Putamen (tissue), 1 donor: ENCODE measurements at places on chromosomes 3 and 15.

DNA sequence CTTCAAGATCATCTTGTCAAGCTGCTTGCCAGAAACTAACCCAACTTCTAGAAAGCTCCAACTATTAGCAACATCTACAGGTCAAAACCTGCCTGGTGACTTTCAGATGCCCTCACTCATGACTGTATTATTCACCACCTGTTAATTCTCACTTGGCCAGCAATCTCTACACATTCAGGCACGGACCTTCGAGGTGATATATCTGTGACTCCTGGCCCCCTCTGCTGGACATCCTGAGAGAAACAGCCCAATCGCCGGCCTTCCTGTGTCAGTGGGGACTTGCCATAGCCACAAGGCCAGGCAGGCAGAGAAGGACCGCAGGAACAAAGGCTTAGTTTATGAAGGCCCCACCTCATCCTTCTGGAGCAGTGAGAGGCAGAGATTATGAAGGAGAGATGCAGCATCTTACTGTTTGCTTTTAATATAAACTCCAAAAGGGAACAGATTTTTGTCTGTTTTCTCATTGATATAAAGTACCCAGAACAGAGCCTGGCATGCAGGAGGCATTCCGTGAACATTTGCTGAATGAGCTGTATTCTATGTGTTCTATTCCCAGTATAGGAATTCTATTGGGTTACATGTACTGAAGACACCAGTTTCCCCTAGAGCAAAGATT lies 24.4 kb upstream of the OCA2 start:
- DNase-seq: no peak

DNA sequence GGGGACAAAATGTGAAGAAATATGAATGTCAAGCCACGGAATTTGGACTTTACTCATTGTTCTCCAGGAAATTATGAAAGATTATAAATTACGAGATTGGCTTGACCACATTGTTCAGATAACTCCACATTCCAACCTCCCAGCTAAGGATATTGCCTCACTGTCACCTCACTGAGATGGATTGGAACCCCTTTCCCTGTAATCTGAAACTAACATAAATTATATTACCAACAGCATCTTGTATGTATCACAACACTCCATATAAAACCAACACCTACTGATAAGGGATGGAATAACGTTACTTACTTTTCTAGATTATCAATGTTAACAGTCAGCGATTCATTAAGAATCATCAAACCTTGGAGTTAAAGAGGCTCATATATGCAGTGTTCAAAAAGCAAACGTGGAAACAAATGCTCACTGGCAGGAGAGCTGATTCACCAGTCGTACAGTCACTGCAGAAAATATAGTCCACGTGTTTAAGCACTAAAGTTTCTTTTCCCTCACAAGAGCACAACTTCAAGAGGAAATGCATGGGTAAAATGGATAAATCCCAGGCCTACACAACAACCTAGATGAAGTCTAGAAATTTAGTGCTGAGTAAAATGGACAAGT lies 451.5 kb downstream of the FGF12 start:
- DNase-seq: no peak

DNA sequence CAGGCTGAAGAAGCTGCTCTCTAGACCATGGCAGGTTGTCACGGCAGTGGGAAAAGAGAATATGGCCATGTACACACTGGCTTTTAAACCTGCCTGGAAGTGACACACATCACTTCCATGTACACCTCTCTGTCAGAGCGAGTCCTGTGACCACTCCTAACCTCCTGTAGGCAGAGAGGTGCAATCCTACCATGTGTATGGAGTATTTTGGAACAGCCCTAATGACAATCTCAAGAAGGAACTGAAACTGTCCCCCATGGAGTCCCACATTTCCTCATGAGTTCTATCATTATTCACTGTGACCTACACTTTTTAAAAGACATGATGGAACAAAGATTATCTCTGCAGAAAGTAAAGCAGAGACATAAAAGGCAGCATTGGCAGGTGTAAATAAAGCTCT lies 153.4 kb upstream of the PFN2 start:
- no peak for DNase-seq

DNA sequence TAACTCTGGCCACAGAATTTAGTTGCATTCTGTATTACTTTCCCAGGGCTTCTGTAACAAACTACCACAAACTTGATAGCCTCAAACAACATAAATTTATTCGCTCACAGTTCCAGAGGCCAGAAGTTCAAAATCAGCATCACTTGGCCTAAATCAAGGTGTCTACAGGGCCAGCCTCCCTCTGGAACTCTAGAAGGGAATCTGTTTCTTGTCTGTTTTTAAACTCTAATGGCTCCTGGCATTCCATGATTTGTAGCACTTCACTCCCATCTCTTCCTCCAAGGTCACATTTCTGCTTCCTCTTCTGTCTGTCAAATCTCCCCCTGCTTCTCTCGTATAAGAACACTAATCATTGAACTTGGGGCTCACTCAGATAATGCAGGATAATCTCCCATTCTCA lies 151.9 kb upstream of the ARPP21 start:
- DNase-seq: no peak

- no peak for DNase-seq
These were observed 15.5 kb upstream of the BCHE start for GRCh38 chr3:165852711-165853110.

GRCh38 chr15:75459581-75459980 lies 8.1 kb upstream of the SIN3A start:
- no peak for DNase-seq

DNA sequence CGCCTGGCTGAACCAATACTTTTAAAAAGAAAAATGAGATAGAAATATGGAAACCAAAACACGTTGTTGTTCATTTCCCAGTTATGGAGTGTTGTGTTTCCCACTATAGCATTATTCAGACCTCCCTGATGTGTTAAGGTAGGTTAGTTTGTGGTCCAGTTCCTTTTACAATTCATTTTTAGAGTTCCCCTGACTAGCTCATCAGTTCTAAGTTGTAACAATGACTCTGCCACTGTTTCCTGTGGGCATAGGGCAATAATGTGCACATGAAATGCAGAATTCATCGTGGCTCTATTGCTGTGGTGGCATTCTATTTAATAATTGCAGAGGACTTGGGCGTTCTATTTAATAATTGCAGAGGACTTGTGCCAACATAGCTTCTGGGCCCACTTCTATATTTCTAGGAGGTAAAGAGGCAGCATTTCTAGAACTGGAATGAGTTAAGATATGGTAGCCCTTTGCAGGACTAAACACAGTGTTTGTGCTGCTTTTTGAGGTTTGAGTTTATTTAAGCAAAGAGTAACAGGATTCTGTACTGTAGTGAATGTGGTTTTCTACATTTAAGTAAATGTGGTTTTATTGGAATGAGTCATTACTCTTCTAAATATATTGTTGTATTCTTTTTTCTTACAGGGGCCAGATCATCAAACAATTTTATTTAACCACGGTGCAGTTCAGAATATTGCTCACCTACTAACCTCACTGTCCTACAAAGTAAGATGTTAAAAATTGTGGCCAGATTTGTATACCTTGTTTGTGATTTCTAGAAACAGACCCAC lies 47.5 kb downstream of the ARMC8 start:
- no peak for DNase-seq

DNA sequence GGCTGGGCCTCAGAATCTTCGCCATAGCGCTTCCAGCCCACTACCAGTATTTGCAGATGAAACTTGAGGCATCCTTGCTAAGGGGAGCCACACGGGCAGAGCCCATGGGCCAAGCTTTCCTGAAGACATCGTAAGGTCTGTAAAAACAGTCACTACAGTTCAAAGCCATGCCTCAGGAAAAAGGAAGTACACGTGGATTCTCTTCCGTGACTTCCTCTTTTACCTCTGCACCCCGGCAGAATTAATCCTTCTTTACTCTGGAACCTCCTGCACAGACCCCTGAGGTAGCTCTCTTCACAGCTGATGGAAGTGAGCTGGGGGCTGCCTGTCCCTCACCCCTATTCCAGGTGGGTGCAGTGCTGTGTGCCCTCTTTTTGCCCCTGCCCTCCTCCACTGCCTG lies 129.2 kb downstream of the CHDH start:
- DNase-seq: no peak

GRCh38 chr3:31106912-31107311 lies 212.5 kb upstream of the GADL1 start:
- no peak for DNase-seq

- DNase-seq: no peak
These were observed 117.7 kb downstream of the MYLK start for GRCh38 chr3:123766193-123767008.

- DNase-seq: no peak
These were observed 318.1 kb upstream of the GRM7 start for GRCh38 chr3:6542795-6543194.

DNA sequence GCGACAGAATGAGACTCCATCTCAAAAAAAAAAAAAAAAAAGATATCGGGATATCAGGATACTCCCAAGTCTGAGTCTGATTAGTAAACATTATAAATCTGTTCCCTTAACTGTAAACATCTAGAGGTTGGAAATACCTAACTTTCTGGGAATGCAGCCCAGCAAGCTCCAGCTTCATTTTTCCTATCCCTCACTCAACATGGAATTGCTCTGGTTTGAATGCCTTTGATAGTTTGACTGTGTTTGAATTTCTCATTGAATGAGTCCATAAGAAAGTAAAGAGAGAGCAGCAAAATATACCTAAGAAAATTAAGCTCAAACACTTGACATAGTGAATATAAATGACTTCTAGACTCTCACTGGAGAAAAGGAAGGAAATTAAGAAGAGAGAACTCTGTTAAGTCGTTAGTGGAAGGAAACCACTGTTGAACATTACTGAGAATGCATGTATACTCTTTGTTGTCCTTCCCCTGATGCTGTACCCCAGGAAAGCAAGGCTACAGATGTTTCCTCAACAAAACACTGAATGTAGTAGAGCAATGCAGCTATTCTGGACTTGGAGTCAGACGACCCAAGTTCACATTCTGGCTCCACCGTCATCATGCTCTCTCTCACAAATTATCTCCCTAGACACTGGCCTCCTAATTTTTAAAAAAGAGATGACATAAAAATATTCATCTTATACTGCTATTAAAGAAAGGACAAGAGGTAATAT lies 62.4 kb downstream of the CD200 start:
- no peak for DNase-seq

DNA sequence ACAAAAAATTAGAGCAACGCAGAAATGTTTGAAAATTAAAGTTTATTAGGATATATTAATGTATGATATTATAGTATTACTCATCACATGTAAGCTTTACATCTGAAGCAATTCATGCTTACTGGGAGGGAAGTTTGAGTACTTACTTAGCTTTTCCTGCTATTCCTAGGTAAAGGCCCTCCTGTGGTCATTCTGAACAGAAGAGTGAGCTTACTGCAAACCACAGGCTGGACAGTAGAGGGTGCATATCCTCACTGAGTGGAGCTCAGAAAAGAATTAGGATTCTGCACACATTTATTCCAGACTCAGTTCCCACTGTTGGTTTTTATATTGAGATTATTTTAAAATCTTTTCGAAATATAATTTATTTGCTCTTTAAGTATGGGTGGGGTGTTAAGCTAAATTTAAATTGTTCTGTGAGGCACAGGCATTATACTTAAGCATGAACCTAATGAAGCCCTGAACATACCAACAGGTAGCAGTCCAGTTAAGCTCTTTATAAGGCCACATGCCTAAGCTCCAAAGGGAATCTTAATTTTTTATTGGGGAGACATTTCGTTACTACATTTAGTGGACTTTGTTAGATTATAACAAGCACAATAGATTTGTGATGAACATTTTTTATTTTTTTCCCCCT lies 10.2 kb downstream of the MRPS22 start:
- peak; percentile 45 for DNase-seq

DNA sequence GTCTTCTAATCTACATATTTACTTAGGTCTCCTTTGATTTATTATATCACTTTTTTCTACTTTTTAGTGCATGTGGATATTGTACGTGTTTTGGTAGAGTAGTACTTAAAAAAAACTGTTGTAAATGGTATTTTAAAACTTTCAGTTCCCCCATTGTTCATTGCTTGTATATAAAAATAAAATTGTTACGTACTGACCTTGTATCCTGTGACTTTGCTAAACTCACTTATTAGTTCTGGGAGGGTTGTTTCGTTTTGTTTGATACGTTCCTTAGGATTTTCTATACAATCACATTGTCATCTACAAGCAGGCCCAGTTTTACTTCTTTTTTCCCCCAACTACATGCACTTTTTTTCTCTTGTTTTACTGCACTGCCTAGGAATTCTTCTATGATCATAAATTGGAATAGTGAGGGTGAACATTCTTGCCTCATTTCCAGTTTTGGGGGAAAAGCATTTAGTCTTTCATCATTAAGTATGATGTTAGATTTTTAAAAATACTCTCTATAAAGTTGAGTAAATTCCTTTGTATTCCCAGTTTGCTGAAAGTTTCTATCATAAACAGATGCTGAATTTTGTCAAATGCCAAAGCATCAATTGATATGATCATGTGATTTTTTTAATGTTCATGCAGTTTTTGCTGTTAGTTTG lies 33.5 kb upstream of the ACKR4 start:
- no peak for DNase-seq

GRCh38 chr3:101184111-101184510 lies 136.3 kb downstream of the IMPG2 start:
- no peak for DNase-seq

DNA sequence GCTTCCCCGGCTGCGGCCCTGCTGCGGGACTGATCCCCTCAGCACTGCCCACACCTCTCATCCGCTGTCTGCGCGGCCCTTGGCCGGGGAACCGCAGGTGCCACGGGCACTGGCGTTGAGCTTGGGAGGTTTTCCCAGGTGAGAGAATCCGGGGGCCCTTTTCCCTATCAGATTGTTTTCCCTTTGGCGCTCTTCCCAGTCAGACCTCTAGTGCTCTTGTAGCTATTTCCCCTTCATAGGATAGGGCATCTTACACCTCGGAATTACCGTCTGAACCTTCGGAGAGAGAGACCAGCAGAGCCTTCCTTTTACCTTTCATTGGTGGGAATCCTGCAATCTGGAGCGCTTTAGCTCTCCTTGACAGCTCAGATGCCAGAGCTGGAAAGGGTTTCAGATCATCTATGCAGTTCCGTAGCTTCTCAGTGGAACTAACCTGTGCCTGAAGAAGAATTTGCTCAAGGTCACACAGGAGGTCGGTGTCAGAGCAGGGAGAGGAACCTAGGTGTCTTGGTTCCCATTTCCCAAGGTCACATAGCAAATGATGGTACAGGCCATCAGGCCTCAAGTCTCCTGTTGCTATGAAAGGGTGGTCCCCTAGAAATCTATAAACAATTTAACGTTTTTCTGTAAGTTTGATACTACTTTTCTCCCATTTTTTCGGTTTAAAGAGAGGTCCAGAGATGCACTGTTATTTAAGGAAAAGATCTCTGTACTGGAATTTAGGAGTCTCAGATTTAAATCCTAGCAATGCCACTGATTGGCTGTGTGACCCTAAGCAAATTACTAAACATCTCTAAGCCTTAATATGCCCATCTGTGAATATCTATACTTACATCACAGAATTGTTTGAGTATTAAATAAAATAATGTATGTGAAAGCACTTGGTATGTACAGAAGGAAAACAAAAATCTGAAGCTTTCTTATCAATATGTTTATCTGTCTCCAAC lies 916 bp downstream of the IDH3A start:
- DNase-seq: peak; percentile 33

- DNase-seq: no peak
These were observed 314.7 kb downstream of the PYDC2 start for GRCh38 chr3:191775451-191776233.
